NCI-H524 treated with DMSO at 0.1 percent for 48 hours (cell line): ENCODE measurements at places on chromosomes 16 and 17.

GRCh38 chr16:9199311-9199710, 107.9 kb downstream of the HAPSTR1 start:
- no peak for DNase-seq

GRCh38 chr17:37327341-37328090, 48.3 kb upstream of the C17orf78 start:
- DNase-seq = no peak

GRCh38 chr17:10600571-10600970, 51.1 kb upstream of the MYH2 start:
- DNase-seq = no peak

- no peak for DNase-seq
Observed at GRCh38 chr16:11405331-11406176, 60.3 kb downstream of the RMI2 start.

DNA sequence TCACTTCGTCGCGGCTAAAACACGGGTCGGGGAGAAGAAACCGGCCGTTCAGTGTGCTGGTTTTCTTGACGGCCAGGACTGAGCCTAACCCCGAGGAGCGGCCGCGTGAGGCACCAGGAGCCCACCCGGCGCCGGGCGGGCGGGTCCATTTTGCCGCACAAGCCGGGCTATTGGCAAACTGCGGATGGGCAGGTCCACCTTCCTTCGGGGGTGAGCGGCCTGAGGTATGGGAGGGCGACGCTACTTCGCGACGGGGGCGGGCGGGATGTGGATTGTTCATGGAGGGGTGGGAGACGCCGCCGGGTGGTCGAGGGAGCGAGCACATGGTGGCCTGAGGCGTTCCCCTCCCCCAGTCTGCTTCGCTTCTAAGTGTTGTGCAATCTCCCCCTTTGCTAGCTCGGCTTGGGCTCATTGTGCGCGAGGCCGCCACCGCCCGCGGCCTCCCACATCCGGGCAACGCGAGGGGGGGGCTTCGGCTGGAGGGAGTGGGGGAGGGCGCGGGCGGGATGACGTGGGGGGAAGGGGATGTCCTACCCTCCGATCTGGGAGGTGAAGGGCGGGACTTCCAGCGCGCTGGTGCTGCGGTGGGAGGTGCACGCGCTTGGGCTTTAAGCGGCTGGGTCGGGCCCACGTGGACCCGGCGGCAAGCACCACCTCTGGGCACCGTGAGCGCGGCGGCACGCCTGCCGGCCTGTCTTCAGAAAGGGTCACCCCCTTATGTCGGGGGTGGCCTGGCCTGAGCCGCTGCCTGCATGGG, 5.9 kb upstream of the CD68 start:
- no peak for DNase-seq

DNA sequence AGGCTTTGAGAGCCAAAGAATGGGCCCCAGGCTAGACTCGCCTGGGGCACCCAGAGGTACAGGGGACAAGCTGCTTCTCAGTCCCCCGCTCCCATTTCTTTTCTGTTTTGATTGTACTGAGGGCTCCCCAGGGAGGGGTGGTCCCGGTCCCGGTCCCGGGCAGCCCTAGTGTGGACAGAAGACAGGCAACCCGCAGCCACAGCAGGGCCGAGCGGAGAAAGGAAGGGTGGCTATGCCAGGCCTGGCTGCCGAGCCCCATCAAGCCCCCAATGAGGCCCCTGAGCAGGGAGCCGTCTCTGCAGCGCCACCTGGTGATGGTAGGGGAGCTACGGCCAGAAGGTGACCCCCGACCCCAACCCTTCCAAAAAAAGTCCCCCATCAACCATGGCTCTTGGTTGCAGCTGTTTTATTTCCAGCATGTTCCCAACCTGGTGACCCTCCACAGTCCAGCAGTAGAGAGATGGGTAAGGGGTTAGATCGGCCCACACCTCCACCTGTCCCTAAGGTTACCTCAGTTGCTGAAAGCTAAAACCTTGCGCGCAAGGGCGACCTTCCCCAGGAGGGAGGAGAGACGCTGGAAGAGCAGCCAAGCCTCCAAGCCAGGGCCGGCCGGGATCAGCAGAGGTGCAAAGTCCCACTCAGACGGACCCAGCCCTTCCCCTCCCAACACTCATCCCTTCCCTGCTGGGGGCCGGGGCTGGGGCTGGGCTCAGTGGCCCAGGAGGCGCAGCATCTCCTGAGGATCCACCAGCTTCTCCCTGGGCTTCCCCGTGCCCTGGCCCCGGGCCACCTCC, 2.6 kb upstream of the GRIN2C start:
- no peak for DNase-seq

DNA sequence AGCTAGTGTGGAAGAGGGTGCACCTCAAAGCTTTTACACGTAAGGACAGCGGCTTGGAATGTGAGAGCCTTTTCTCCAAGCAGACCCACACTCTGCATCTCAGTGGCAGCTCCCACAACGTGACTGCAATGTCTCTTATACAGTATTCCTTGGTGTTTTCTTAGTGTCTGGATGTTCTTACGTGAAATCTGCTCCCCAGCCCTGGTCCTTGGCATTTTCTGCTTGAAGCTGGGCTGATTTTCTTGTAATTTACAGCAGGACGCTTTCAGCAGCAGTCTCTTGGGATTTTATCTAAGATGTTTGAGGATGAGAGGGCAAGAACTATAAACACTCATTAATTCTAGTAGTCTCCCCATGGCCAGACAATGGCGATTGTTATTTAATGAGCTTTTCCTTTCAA, 12.1 kb upstream of the POLR3E start:
- no peak for DNase-seq

DNA sequence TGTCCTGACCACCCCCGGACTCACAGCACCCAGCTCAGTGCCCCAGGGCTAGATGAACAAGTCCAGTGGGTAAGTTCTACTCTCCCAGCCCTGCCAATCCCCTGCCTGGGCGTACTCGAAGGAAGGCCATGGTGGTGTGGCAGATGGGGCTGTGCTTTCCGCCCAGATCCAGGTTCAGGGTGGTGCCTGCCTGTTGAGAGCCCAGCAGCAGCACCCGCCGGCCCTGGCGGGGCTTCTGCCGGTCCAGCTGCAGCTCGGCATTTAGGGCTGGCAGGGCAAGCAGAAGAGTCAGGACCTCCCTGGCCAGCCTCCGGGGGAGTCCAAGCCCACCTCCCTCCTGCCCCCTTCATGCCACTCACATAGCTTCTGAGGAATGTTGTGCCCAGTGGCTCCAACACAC, 9.6 kb downstream of the ITGA2B start:
- no peak for DNase-seq

DNA sequence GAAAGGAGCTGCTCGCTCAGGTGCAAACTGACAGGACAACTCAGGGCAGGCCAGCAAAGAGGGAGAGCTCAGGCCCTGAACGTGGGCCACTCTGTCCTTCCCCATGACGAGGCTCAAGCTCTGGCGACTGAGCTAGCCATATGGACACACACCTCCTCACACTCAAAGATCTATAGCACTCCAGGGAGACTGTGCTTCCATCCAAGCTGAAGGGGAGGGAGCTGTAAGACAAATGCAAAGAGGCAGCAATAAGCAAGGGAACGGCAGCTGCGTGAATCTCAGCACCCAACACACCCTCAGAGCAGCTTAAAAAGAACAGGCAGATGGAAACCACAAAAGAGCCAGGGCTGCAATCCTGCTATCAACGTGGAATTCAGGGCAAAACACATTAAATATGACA, 13.5 kb downstream of the NUDT16L1 start:
- DNase-seq = no peak
